ENCODE measurements at places on chromosomes 5 and 9.

DNA sequence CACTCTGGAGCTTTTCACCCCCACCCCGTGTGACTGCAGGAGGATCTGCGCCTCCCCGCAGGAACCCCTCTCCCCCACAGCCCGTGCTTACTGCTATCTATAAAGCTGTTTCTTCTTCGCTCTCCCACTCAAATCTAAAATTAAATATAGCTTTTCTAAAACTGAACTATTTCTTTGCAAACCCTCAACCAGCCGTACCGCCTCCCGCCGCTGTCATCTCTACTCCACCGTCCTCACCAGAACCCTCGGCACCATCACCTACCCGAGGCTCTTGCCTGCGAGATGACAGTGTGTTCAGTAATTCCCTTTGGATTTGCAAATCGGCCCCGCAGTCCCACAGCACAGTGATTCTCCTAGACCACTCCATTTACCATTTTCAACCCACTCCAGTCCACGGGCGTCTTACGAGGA, 13.6 kb downstream of the LPCAT1 start:
- no peak for DNase-seq

GRCh38 chr5:109775130-109775529, 85.4 kb downstream of the MAN2A1 start:
- no peak for DNase-seq

- peak; percentile 34 for DNase-seq
Observed at GRCh38 chr5:95697781-95698681, 15.2 kb upstream of the SPATA9 start.

DNA sequence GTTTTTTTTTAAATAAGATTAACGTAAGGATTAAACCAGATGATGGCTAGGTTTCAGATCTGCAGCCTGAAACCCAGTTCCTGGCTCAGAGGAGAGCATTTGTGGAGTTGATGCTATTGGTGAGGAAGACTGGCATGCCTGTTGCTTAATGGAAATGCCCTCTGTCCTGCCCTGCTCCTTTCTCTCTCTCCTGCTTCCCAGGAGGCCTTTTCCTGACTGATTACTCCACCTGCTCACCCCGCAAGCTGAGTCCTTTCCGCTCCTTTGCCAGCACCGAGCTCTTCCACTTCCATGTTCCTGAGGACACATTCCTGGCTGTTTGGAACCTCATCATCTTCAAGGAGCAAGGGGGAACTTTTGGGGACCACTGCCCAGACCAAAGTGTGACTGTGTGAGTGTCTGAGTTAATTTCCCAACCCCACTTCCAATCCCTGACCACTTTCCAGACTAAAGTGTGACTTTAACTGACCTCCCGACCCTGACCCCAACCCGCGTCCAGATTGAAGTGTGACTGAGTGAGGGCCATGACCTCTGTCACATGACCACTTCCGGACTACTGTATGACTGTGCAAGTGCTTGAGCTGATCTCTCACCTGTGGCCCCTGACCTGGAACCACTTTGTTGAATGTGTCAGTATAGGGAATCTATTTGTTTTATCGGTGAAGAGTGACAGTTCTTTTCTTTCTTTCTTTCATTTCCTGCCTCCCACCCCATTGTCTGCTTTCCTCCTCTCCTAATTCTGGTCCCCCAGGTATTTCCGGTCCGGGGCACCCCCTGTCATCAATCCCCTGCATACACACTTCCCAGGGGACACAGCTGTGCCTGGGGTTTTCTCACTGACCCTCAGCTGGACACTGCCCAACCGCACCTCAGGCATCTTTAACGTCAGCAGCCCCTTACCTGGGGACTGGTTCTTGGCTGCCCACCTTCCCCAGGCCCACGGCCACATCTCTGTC, 5.5 kb downstream of the TMEM8B start:
- no peak for DNase-seq

GRCh38 chr5:119083679-119084078, 12.8 kb downstream of the DMXL1 start:
- no peak for DNase-seq

DNA sequence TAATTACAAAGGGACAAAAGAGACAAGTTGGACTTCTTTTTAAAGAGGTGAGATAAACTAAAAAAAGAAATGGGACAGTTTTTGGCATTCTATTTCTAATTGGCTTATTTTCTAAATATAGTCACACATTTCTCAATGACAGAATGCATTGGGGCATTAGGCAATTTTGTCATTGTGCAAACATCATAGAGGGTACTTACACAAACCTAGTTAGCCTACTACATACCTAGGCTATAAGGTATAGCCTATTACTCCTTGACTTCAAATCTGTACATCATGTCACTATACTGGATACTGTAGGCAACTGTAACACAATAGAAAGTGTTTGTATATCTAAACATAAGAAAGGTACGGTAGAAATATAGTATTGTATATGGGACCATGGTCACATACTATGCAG, 56.1 kb downstream of the LSM11 start:
- no peak for DNase-seq

- no peak for DNase-seq
Observed at GRCh38 chr5:173246511-173246910, 11.5 kb upstream of the NKX2-5 start.

GRCh38 chr9:31700252-31701045, 684.0 kb upstream of the ACO1 start:
- DNase-seq, result no peak

- no peak for DNase-seq
Observed at GRCh38 chr5:32586276-32586599, 881 bp downstream of the SUB1 start.

GRCh38 chr5:102902647-102903046, 147.5 kb downstream of the PAM start:
- no peak for DNase-seq

DNA sequence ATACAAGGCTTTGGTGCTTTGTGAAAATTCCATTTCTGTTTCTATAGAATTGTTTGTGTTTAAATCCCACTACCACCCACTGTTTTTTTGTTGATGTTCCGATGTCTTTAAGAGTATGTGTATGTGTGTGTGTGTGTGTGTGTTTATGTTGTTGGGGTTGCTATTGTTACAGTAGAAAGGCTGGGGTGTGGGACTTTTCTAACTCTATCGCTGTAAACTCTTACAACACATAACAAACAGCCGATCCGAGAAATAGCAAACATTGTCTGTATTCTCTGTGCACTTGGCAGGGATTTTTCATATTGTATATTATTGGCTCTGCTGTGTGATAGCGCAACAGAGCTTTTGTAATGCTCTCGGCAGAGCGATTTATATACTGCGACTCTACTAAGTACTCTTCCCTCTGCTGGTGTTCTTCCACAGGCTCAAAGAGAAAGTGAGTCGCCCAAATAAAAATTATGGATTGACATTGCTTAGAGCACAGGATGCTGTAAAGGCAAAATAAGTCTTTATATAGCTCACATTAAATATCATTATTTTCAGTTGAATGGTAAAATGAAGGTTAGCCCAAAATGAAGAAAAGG, 492.2 kb upstream of the ARRDC3 start:
- DNase-seq, result no peak

- peak; percentile 1 for DNase-seq
Observed at GRCh38 chr5:144864118-144864517, 693.4 kb downstream of the KCTD16 start.

GRCh38 chr9:108108852-108109448, 619.4 kb upstream of the KLF4 start:
- no peak for DNase-seq

GRCh38 chr5:34061993-34062392, 19.0 kb upstream of the C1QTNF3 start:
- no peak for DNase-seq

DNA sequence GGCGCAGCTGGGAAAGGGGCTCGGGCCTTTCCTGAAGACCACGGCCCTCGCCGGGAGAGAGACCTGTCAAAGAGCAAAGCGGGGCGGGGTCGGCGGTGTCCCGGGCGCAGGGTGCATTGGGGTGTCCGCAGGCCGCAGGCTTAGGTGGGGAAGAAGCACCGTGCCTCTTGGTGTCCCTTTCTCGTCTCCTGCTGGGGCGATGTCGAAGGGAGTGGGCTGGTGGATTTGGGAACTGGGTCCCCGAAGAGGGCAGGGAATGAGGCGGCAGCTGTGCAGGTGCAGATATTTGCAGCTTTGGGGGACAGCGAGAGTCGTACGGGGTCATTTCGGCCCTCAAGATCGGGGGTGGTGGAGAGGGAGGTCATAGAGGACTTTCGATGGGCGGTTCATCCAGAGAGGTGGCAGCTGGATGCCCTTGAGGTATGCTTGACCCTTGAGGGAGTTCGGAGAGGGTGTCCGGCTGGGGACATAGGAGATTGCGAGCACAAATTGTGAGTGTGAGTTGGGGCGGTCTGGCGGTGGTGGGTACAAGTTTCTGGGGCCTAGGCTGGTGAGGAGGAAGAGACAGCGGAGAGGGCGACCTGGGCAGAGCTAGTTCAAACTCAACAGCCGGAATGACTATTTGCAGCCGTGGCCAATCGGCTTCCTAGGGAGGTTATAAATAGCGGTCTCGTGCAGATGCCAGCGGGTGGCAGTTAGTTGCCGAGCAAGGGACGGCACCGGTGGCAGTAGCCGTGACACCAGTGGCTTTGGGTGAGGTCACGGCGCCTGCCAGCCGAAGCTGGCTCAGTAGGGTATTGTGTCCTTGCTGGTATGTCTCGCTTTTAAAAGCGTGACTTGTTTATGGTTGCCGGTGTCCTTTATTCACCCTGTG, 601 bp downstream of the NNT start:
- peak; percentile 20 for DNase-seq

DNA sequence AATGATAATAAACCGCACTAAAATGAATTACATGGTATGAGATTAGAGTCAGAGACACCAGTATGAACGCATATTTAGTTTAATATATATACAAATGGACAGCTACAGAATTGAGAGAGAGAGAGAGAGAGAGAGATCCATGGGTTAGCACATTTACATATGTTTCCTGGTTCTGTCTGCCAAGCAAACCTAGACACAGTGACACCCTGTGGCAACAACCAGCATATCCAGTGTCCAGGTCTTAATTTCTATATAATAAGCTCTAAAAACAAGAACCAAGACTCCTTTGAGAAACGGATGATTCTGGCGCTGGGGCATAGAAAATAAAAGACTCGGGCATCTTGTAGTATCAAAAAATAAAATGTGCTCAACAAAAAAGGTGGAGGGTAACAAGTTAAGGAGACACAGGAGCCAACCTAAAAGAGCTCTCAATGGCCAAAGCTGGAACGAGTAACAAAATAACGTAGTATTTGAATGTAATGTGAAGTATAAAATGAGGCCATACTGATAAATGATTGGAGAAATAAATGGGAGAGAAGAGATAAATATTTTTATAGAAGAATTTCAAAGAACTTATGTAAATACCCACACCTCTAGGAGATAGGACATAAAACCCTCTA, 84.5 kb downstream of the RFX3 start:
- peak; percentile 81 for DNase-seq

DNA sequence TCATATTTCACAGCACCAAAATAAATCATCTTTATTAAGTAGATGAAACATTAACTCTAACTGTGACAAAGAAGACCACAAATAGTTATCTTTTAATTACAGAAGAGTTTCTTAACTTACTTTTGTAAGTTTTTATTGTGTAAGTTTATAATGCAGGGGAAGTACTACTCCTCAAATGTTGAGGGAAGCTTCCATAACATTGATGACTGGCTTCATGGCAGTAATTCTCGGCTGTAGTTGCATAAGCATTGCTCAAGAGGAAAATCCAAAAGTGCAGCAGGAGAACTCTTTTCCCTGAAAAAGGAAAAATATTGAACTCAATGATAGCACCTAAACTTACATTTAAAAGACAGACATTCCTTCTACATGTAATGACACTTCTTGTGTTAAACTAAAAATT, 4.6 kb downstream of the TSLP start:
- DNase-seq, result no peak

- DNase-seq, result peak; percentile 75
Observed at GRCh38 chr5:93117751-93118531, 463.1 kb downstream of the NR2F1-AS1 start.

DNA sequence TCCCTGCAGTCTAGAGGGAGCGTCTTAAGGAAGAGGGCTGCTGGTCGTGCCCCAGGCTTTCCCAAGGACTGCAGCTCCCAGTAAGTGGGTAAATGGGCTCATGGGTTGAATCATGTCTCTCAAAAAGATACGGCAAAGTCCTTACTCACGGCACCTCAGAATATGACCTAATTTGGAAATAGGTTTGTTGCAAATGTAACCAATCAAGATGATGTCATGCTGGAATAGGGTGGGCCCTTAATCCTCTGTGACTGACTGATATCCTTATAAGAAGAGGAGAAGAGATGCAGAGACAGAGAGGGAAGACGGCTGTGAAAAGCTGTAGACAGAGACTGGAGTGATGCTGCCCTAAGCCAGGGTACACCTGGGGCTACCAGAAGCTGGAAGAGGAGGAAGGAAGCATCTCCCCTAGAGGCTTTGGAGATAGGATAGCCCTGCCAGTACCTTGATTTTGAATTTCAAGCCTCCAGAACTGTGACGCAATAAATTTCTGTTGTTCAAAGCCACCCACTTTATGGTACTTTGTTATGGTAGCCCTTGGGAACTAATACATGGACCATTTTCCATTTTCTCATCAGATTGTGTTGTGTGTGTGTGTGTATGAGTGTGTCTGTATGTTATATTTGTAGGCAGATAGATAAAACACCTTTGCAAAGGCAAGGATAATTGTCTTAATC, 15.0 kb downstream of the GALNT10 start:
- DNase-seq, result peak; percentile 84

- DNase-seq, result no peak
Observed at GRCh38 chr5:135826221-135826525, 8.3 kb upstream of the SLC25A48 start.

- no peak for DNase-seq
Observed at GRCh38 chr5:126852841-126853271, 75.9 kb downstream of the LMNB1 start.

- DNase-seq, result peak; percentile 49
Observed at GRCh38 chr9:110337727-110338126, at the start of gene TXNDC8. TXNDC8 (minus strand) TSS chr9:110337863.

- DNase-seq, result no peak
Observed at GRCh38 chr9:130143279-130143893, 28.8 kb upstream of the NCS1 start.

- no peak for DNase-seq
Observed at GRCh38 chr9:89427621-89428221, 70.2 kb downstream of the SEMA4D start.

DNA sequence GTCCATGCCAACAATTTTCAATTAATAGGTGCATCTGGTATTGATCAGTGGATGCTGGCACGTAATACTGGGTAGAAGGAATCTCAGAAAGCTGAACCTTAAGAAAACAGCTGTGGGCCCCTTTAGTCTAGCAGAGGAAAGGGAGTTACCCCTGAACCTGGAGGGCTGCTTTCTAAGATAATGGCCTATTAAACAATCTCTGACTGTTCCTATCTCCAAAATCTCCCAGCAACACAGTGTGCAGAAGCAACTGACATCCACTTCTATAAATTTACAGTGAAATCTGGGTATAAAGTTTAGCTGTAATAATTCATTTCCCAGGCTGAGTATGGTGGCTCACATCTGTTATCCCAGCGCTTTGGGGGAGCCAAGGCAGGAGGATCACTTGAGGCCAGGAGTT, 198.8 kb downstream of the MAPKAP1 start:
- DNase-seq, result no peak

GRCh38 chr5:34597034-34598027, 58.8 kb upstream of the RAI14 start:
- DNase-seq, result no peak

- DNase-seq, result peak; percentile 44
Observed at GRCh38 chr9:35660966-35661415, 2.9 kb downstream of the CCDC107 start.

Data from iris pigment epithelial cell (primary cell).